ENCODE measurements at places on chromosomes 2 and 18. TPM values are rescaled to one million over a fixed set of nuclear protein-coding genes. Genes with fewer than 3 reads are reported as not detected.

- DNase-seq, result no peak
- no peak overlapping the region for H3K4me3 ChIP-seq
- H3K4me1 ChIP-seq, result peaks cover 2% of the 10 kb centered on the region
- no peak overlapping the region for H3K27ac ChIP-seq
- peaks cover 10% of the 10 kb centered on the region for H3K27me3 ChIP-seq
These were observed 119.7 kb upstream of the ALKAL2 start for GRCh38 chr2:407630-408029.

GRCh38 chr2:231152800-231153557 lies 28.1 kb upstream of the HTR2B start:
- H3K36me3 ChIP-seq, result peaks cover 22% of the 10 kb centered on the region
- H3K27ac ChIP-seq, result no peak overlapping the region
- H3K4me3 ChIP-seq, result no peak overlapping the region
- no peaks in the 10 kb centered on the region for H3K27me3 ChIP-seq
- no peak for DNase-seq

- no peak overlapping the region for H3K4me3 ChIP-seq
- DNase-seq, result no peak
- H3K27ac ChIP-seq, result no peak overlapping the region
- H3K36me3 ChIP-seq, result peaks cover 3% of the 10 kb centered on the region
These were observed 121.8 kb upstream of the SMAD7 start for GRCh38 chr18:49072524-49072934.

DNA sequence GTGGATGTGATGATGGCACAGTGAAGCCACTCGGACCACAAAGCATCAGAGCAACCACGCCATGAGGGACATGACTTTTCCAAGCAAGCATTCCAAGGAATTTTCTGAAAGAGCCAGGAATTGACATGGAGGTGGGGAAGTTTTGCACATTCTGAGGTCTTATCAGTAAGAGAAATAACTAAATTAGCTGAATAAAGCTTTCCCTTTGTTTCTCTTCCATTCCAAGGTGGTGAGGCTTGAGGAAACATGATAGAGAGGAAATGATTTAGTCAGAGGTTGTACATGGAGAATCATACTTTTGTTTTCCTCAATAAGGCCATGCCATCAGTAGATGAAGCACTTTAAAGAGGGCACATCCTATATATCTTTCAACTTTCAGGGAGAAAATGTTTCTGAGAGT lies 115.7 kb upstream of the MMADHC start:
- H3K4me1 ChIP-seq, result no peaks in the 10 kb centered on the region
- no peak overlapping the region for H3K27ac ChIP-seq
- no peak for DNase-seq
- H3K36me3 ChIP-seq, result no peaks in the 10 kb centered on the region

GRCh38 chr2:63249161-63249560 lies 198.5 kb downstream of the OTX1 start:
- no peaks in the 10 kb centered on the region for H3K27me3 ChIP-seq
- H3K27ac ChIP-seq, result no peak overlapping the region
- H3K36me3 ChIP-seq, result peaks cover 3% of the 10 kb centered on the region
- DNase-seq, result no peak
- H3K4me3 ChIP-seq, result no peak overlapping the region

GRCh38 chr2:147543056-147543455 lies 301.8 kb upstream of the ACVR2A start:
- no peak overlapping the region for H3K4me3 ChIP-seq
- DNase-seq, result no peak
- no peaks in the 10 kb centered on the region for H3K27me3 ChIP-seq

GRCh38 chr2:69979902-69980807 lies 18.7 kb upstream of the ASPRV1 start:
- H3K4me1 ChIP-seq, result no peaks in the 10 kb centered on the region
- H3K27me3 ChIP-seq, result no peaks in the 10 kb centered on the region
- no peak overlapping the region for H3K27ac ChIP-seq
- no peak for DNase-seq

IL1RL1 gene
- total RNA-seq, result 0.41 TPM

FAM228A gene
- total RNA-seq, result not detected

CPO gene
- total RNA-seq, result not detected

Data from activated CD8-positive, alpha-beta memory T cell treated with anti-CD3 and anti-CD28 coated beads, Interleukin-2, amount 10 ng/mL, durations not matched to agents 7 days and 5 days (primary cell).